ENCODE measurements at places on chromosomes 1 and 21.

GRCh38 chr1:24382165-24382577 is 31.4 kb downstream of the STPG1 start:
- DNase-seq, result no peak

GRCh38 chr1:52602856-52603600 is 857 bp downstream of the GPX7 start:
- DNase-seq, result peak; percentile 16

- DNase-seq, result no peak
These were observed 48.9 kb downstream of the SLC66A1 start for GRCh38 chr1:19360843-19361610.

- no peak for DNase-seq
These were observed 72.3 kb upstream of the SLFNL1 start for GRCh38 chr1:41093826-41094225.

- DNase-seq, result no peak
These were observed 30.0 kb upstream of the COL18A1 start for GRCh38 chr21:45374826-45375455.

DNA sequence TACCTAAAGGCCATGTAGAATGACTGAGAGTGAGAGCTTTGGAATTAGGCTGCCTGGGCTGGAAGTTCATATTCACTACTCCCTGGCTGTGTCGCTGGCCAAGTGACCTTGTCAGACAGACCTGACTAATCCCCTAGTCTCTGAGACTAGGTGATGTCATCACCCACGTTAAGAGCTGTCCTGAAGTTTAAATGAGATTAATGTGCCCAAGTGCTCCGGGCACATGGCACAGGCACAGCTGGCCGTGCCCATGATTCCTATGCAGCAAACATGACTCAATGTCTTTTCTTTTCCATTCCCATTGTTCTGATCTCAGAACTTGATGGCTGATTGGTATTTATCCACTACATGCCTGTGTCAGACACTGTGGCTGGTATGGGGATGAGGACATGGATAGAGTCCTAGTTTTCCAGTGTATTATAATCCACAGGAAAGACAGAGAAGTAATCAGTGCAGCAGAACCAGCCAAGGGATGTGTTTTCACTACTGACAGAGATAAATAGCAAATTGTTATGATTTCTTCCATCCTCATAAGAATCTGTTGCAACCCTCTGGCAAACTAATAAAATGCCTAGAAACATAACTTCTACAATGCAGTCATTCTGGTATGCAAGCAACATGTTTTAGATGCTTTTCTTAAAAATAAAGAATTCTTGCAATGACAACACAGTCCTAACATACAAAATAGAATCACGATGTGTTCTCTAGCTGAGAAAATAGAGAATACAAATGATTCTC is 180.9 kb downstream of the PCP4 start:
- no peak for DNase-seq

- DNase-seq, result no peak
These were observed 40.1 kb downstream of the AHDC1 start for GRCh38 chr1:27563591-27564471.

DNA sequence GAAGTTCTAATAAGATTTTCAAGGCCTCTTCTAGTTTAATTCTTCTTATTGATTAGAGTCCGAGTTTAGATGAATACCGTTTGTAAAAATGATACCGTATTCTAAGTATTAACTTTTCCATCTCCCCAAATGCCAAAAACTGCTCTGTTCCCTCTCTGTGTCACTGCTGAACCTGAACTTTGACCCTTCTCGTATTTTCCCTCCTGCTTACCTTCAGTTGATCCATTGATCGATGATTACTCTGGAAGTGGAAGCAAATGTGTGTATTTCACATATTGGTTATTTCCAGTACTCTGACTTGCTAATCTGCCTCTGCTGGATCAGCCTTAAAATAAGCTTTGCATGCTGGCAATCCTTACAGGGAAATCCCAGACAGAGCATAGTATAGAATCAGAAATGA is 68.5 kb downstream of the KIF1B start:
- no peak for DNase-seq

DNA sequence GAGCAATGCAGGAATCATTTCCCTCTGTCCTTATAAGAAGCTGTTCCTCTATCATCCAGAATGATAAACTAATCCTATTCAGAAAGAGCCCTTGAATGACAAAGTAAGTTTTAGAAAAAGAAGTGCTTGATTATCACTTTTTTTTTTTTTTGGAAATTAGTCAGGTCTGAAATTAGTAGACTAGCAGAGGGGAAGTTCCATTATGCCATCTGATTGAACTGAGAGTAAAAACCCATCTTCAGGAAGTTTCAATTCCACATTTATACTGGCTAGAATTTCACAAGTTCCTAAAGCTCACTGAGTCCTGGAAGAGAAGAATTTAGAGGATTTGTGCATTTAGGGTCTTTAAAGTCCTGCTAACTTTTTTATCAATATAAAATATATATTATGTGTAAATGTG is 128.8 kb upstream of the COA6 start:
- DNase-seq, result no peak

- no peak for DNase-seq
These were observed 19.5 kb downstream of the FBLIM1 start for GRCh38 chr1:15777909-15778707.

GRCh38 chr1:71166178-71167173 is 85.6 kb upstream of the ZRANB2 start:
- DNase-seq, result no peak

- DNase-seq, result no peak
These were observed 1.7 kb downstream of the TSPEAR start for GRCh38 chr21:44709426-44710293.

DNA sequence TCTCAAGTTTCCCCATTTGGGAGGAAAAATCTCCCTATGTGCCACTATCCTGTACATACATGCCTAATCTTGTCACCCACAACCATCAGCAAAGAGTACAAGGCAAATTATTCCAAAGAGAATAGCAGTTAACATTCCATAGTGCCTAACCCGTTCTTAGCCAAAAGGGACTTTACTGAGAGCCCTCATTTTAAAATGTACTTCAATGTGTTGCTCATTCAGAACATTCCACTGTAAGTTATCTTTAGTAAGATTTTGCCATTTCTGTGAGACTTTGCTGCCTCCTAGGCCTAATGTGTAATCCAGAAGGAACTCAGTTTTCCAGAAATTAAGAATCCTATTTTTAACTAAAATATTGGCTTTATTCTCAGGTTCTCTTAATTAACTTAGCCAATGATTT is 11.3 kb upstream of the MRPL55 start:
- no peak for DNase-seq

DNA sequence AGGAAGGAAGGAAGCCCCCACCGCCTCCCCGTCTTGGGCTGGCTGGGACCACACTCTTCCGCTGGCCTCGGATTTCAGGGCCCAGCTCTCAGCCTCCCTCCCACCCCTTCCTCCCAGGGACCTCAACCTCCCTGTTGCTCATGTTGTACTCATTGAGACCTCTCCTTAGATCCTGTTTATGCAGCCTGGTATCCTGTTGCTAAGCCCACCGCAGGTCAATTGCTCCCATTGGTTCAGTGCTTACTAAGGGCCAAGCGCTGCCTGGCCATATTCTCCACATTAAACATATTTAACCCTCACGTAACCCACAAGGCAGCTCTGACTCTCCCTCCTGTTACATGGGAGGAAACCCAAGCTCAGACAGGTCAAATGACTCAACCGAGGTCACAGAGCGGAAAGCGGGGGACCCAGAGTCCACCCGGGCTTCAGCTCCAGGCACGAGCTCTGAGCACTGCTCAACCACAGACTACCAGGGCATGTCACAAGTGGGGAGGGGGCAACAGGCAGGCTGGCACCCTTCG is 23.2 kb upstream of the H6PD start:
- DNase-seq, result peak; percentile 89

DNA sequence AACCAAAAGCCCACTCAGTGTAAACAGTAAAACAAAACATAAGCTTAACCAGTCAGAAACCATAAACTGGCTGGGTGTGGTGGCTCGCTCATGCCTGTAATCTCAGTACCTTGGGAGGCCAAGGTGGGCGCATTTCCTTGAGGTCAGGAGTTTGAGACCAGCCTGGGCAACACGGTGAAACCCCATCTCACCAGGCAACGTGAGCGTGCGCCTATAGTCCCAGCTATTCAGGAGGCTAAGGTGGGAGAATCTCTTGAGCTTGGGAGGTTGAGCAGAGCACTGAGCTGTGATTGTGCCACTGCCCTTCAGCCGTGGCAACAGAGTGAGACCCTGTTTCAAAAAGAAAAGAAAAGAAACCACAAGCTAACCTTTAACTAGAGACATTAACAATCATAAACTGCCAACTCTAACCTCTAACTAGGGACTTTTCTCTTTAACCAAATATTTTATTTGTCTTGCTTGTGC is 13.1 kb upstream of the PRRC2C start:
- DNase-seq, result no peak

GRCh38 chr1:232533328-232533727 is 96.6 kb downstream of the SIPA1L2 start:
- DNase-seq, result no peak

- DNase-seq, result no peak
These were observed 161.4 kb upstream of the ARHGEF16 start for GRCh38 chr1:3292868-3293562.

All from amniotic epithelial cell (primary cell).